ENCODE measurements at places on chromosomes 1 and 21.

- no peak for DNase-seq
These were observed 256.1 kb upstream of the DPYD start for GRCh38 chr1:98176936-98177335.

DNA sequence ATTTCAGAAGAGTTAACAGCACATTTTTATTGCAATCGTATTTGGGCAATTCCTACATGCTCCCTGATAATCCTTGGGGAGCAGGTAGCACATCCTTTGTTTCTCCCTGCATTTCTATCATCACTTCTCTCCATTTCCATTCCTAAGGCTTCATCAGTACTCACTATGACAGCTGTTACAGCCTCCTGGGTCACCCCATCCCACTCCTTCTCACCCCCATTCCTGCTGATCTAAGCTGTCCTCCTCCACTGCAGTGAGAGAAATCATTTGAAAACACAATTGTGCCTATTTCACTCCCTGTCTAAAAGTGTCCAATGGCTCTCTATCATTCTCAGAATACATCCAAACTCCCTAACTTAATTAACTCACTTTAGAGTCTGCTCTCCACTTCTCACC is 17.0 kb upstream of the TSPAN1 start:
- DNase-seq = no peak

DNA sequence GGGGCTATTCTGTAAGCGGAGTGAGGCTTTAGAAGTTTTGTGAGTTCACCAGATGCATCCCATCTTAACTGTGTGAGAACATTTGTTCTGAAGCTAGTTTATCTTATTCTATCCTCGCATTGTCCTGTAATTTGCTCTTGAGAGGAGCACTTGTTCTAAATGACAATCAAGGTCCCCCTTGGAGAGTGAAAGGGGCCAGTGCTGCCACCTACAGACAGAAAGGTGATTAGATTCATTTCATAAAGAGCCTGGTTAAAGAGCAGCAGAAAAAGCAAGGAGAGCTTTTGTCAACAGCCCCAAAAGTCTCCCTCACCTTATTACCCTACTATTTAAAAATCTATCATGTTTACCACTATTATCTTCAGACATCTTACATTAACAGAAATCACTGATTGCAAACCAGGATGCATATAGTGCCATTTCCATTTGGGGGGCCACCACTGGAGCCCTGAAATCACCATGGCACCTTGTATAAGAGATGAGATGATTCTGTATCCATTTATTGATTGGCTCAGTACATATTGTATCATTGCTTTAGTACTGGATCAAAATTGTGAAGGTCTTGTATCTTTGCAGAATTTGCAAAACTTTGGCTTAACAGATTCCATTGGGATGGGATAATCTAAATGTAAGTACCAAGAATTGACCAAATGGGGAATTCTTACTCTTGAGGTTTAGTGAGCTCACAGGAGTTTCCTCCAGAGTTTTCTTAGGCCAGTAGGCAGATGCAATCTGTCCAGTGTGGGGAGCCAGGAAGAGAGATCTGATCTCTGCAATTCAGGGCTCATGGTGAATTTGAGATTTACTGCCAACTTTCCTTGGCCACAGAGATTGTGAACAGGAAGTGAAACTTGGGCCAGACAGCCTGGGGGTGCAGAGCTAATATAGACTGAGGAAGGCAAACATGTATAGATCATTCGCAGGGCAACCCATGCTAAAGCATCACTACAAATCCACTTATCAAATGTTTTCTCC is 64.3 kb upstream of the TRABD2B start:
- DNase-seq = peak; percentile 19

GRCh38 chr1:208433971-208434370 is 189.8 kb upstream of the PLXNA2 start:
- DNase-seq = no peak

DNA sequence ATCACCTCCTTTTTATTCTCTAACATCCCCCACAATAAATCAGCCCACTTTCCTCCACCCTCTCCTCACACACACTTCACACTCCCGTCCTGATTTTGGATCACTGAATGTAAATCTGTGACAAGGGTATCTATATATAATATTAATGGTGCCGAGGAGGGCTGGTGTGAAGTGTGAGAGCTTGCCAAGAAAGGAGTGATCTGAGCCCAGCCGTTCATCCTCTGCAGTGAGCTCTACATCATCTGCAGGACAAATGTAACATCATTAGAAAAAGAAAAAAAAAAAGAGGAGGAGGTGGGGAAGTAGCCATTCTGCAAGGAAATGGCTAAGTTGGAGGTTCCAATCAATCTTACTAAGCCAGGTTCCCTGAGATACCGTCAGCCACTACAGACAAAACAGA is 291.7 kb upstream of the RRP15 start:
- no peak for DNase-seq

- DNase-seq = no peak
These were observed 585.7 kb upstream of the CAMK1G start for GRCh38 chr1:208997726-208998312.

DNA sequence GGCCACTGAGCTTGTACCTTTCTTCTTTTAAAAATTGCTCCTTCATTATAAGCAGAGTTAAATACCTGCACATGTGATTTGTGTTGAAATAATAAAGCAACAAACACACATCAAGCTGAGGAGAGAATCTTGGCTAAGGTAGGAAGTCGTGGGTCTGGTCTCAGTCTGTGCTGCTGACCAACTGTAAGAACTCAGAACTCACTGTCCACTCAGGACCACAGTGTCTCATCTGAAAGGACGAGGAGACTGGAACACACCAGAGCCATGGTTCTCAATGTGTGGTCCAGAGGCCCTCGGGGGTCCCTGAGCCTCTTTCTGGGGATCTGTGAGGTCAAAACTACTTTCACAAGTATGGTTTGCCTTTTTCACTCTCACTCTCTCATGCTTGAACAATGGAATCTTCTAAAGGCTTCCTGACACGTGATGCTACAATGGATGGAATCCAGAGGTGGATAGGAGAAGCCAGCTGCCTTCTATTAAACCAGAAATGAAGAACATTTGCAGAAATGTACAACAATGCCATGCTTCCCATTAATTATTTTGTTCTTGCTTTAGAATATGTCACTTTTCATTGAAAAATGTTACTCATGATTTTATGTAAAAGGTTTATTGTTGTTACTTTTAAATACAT is 17.3 kb upstream of the ETS2 start:
- DNase-seq = no peak

DNA sequence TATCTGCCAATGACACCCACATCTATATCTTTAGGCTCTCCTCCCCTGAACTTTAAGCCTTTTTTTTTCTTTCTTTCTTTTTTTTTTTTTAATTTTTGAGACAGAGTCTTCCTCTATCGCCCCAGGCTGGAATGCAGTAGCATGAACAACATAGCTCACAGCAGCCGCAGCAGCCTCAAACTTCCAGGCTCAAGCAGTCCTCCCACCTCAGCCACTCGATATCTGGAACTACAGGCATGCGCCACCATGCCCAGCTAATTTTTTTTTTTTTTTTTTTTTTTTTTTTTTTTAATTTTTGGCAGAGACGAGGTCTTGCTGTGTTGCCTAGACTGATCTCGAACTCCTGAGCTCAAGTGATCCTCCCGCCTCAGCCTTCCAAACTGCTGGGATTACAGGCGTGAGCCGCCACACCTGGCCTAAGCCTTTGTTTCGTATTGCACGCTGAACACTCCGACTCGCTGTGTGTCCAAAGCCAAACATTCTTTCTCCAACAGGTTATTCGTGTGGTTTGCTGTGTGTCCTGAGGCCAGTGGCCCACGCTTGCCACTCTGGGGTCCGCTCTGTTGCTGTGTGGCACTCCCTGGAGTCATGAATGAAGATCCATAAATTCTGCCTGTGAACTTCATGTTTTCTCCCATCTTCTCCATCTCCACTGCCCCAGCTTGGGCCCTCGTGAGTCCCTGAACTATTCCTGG is 119.4 kb downstream of the CAMTA1 start:
- DNase-seq = no peak

- no peak for DNase-seq
These were observed 7.0 kb upstream of the ANGPTL1 start for GRCh38 chr1:178877896-178878295.

- no peak for DNase-seq
These were observed 112.2 kb downstream of the DYRK1A start for GRCh38 chr21:37478794-37479193.

DNA sequence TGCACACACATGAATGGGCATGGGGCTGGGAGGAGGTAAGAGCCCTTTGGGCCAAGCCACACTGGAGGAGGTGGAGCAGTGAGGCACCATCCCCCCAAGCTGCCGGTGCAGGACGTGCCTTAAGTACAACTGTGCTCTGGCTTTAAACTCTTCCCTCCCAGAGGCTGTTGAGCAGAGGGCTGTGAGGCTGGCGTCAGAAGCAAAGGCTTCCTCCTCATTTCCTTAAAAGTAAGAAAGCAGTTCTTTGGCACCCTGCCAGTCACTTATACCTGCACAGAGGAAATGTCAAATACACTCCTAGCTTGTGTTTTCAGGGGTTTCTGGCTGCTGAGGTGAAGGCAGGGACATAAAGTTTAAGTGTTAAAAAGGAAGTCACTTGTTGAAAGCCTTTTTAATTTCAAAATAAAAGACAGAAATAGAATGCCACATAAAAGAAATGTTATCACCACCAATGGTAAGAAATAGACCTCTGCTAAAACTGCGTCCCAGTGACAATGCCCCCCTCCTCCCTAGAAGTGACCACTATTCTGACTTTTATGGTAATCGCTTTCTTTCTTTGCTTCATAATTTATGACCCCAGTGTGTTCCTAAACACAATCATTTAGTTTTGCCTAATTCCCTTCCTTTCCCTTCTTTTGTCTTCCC is 33.0 kb downstream of the LAMC2 start:
- DNase-seq = no peak

GRCh38 chr1:156706657-156707416 is 1.5 kb upstream of the CRABP2 start:
- no peak for DNase-seq

DNA sequence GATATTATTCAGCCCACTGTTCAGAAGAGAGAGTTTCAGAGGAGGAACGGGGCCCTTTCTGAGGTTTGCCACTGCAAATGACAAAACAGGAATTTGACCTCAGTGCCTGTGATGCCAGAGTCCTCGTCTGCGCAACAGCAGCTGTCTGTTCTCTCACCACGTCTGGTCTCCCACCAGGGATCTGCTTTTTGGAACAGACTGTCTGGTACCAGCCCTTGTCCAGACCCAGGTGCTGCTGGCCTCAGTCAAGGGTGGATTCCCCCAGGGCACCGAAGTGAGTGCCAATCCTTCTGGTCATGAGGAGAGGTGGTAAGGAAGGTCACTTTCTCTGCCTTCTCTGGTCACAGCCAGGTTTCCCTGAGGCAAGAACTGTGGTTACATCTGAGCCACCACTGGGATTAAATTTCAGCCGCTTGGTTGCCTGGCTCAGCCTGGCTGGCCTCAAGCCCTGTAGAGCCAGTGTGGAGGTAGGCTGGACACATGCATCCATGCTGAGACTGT is 2.3 kb upstream of the BCAN start:
- peak; percentile 87 for DNase-seq

GRCh38 chr1:222709700-222710153 is 2.6 kb downstream of the AIDA start:
- DNase-seq = no peak

DNA sequence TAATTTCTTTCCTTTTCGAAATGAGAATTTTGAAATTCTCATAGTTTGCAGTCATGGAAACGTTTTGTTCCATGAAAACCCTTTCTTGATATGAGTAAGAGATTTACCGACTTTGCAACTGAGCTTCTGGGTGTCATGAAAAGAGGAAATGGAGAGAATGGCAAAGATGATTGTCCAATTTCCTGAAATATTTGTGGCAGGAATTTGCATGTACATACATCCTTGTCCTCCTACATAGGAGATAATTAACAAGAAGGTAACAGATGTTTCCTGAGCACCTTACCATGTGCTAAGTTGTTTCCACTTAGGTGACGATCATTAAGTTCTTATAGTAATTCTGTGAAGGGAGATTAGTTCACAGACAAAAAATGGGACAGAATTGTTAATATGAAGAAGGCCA is 170.7 kb downstream of the NEGR1 start:
- DNase-seq = no peak

DNA sequence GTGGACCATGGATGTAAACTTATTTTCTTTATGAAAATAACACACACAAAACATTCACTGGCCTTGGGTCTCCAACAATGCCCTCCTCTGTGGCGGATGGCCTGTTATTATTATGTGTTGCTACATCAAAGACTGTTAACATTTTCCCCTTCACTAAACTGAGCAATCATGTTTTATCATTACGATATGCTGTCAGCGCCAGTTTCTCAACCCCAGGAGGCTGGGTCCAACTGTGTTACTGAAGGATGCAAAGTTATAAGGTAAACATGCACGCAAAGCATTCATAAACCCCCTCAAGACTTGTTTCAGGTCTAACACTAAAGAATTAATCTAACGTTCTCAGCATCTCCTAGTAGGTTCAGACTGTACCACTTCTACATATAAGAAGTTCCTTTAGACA is 6.0 kb upstream of the DUSP10 start:
- no peak for DNase-seq

GRCh38 chr1:17232759-17233661 is 15.9 kb upstream of the PADI3 start:
- DNase-seq = peak; percentile 41

DNA sequence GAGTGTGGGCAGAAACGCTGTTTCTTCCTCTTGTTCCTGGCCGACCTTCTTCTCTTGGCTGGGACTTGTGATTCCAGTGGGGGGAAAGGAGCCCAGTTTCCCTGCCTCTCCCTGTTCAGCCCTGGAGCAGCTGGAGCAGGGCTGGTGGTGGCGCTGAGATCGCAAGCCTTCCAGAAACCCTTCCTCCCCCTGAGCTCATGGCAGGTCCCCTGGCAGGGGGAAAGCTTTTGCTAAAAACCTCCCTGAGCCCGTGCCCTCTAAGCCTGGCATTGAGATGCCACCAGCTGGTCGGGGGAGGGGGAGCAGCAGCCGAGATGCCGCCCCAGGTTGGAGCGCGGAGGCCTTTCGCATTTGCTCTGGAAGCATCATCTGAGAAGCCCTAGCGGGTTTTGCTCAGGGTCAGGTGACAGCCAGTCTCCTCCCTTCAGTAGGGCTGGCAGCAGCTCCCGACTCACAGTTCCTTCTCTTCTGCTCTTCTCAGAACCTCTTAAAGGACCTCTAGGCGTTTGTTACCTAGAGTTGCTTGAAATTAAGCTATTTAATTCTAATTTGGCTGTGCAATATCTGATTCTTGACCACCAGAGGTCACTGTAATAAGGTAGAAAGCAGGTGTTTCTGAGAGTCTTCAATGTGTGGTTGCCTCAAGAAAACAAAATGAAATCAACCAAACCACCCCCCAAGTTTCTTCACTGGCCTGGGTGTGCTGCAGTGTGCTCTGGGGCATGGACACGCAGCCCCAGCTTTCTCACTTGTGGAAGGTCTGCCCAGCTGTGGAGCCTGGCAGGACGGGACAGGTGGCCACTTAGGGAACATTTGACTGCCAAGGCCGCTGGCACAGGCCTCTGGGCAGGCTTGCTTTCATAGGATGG is 257.3 kb downstream of the CAMTA1 start:
- peak; percentile 19 for DNase-seq

GRCh38 chr1:154819628-154820590 is 50.2 kb downstream of the KCNN3 start:
- peak; percentile 65 for DNase-seq

DNA sequence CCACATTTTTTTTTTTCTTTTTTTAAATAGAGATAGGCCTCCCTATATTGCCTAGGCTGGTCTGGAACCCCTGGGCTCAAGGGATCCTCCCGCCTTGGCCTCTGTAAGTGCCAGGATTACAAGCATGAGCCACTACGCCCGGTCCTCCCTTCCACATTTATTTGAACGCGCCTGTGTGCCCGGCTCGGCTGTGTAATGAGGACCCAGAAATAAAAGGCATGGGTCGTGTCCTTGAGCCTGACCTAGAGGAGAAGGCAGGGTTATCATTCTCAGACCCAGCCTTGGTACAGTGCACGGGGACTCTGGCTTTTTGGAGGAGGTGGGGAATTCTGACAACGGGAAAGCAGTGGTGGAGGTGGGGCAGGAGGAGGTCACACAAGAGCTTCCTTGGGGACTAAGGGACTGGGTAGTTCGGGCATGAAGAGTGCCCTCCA is 841 bp downstream of the CENPF start:
- no peak for DNase-seq
